Stomach (tissue), 19 donors: ENCODE measurements at places on chromosomes 4 and X.
A peak's percentile ranks its signal among the peaks of the same experiment; 100 is the strongest.

GRCh38 chr4:99687120-99687519, 29.5 kb upstream of the C4orf54 start:
- DNase-seq = no peak

- DNase-seq = no peak
Measured at GRCh38 chrX:50114113-50114512, 86.7 kb downstream of the AKAP4 start.

DNA sequence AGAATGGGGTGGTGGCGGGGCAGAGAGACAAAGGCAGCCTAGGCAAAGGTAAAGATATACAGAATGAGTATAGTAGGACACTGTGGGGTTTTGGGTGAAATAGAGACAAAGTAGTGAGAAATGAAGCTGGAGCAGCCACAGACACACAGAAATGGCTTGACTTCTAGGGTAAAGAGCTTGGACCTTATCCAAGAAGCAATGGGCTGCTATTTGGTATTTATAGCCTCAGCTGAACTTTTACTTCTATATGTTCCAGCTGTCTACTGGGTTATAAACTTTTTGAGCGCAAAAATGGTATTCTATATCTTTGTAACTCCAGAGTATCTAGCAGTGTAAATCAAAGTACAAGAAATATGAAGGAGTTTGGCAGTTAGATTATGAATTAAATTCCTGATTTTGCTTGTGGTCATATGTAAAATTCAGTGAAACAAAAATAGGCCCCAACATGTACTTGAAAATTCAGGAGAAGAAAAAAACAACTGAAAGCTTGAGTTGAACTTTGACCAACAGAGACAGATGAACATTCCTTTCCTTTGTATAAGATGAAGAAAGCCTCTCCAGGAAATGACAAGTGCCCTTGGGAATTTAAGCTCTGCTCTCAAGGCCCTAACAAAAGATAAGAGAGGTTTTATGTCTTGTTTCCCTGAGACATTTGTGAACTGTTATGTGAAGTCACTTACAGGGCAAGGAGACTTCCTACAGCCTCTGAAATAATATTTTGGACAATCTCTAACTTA, 354.1 kb downstream of the CHIC1 start:
- peak; percentile 44 for DNase-seq

- no peak for DNase-seq
Measured at GRCh38 chrX:111102636-111103035, 6.6 kb downstream of the PAK3 start.

- peak; percentile 38 for DNase-seq
Measured at GRCh38 chrX:129678614-129679195, 23.9 kb upstream of the APLN start.

DNA sequence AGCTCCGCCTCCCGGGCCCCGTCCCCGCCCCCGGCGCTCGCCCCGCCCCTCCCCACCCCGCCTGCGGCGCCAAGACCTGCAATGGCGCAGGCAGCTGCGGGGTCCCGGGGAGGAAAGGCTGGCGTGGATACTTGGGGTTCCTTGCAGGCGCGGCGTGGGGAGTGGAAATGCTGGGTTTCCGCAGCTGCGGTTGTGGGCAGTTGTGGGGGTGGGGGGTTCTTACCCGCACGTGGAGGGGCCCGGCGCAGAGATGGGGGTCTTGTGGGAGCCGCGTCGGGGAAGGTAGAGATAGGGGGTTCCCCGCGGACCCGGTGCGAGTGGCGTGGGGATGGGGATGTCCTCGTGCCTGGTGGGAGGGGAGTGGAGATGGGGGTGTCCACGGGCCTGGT, 680 bp upstream of the ASMTL start:
- DNase-seq = no peak

- DNase-seq = no peak
Measured at GRCh38 chr4:54662901-54663585, 5.3 kb downstream of the KIT start.

GRCh38 chr4:92237559-92237958, 66.2 kb upstream of the GRID2 start:
- DNase-seq = no peak

GRCh38 chr4:136106753-136107152, 1425.5 kb downstream of the PCDH18 start:
- DNase-seq = no peak
